ENCODE measurements at places on chromosomes 3 and 15. TPM values are rescaled to one million over a fixed set of nuclear protein-coding genes. Genes with fewer than 3 reads are reported as not detected.

- no peak for DNase-seq
These were observed 9.3 kb downstream of the RFTN1 start for GRCh38 chr3:16504242-16504641.

DNA sequence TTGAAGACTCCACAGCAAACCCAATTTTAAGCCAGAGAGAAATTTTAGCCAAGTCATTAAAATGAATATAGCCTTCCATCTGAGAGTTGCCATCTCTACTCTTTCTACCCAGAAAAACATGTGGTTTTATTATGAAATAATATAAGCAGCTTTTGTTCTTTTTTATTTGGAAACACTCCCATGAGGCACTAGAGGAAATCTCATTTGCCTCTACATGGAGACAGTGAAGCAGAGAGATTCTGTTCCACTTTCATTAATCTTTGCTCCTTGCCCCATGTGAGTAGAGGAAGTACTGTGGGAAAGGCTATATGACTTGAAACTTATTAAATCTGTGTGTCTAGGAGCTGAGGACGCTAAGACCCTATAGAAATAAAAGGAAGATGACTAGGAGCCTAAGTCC, 111.1 kb downstream of the P3H2 start:
- DNase-seq, result no peak

- peak; percentile 30 for DNase-seq
These were observed 22.3 kb upstream of the IL1RAP start for GRCh38 chr3:190491533-190492054.

- no peak for DNase-seq
These were observed 68.0 kb upstream of the TRPM1 start for GRCh38 chr15:31169558-31169957.

DNA sequence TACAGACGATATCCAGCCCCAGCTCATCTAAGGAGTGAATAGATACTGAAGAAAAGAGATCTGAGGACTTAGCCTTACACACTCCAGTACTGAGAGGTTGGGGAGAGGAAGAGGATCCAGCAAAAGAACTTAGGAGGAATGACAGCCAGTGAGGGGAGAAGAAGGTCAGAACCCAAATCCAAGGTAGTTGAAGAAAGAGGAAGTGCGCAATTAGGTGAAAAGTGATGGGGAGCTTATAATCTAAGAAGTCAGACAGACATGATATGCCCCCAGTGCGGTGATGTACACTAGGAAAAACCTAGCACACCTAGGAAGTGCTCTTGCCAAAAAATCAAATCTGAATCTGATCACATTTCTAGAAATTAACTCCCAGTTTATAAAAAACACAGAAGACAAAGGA, 20.6 kb downstream of the ENTPD3 start:
- DNase-seq, result no peak

- no peak for DNase-seq
These were observed 149.2 kb upstream of the MITF start for GRCh38 chr3:69590111-69590510.

GRCh38 chr3:52896151-52896550, 1.2 kb downstream of the STIMATE start:
- no peak for DNase-seq

- DNase-seq, result peak; percentile 68
These were observed 165.2 kb upstream of the UMPS start for GRCh38 chr3:124565013-124565412.

DNA sequence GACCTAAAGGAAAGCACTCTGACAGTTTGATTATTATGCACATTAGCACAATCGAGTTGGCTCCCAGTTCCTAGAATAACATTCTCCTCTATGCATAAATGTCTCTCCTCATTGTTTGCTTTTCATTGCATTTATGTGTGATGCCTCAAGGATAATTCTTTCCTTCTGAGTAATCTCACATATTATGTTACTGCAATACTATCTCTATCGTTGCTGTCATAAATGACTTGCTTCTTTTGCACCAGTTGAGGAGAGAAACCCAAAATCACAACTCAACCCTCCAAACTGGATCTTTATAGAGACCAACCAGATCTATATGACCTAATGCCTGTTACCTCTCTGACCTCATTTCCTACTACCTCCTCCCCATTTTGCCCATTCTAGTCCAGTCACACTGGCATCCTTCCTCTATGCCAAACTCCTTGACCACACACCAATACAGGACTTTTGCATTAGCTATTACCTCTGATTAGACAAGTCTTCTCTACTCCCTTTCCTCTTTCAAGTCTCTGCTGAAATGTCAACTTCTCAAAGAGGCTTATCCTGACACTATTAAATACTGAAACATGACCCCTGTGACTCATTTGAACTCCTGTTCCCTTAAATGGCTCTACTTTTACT, 1026.0 kb downstream of the TUSC7 start:
- DNase-seq, result no peak

DNA sequence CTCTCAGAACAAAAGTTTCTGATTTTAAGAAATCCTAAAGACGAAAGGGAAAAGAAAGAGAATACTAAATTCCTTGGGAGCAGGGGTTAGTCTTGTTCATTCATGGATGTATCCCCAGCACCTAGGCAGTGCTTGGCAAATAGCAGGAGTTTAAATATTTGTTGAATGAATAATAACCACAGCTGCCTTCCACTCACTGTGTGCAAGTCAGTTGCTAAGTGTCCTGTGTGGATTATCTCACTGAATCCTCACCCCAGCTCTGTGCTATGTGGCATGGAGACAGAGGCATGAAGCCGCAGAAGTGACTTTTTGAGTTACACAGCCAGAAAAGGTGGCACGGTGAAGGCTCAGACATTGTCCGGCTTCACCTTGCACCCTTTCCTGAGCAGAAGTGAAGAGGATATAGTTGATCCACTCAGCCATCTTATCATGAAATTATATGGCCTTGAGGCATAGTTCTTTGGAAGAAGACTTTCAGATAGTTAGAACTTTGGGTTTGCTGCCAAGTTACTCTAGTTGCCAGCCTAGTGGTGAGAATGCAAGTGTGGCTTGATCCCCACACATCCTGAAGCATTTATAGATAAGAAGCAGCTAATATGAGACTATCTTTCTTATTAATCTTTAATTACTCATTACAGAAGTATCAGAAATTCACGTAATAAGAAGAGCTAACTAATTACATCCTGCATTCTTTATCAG, 355.5 kb downstream of the LRTM1 start:
- no peak for DNase-seq

- DNase-seq, result no peak
These were observed 54.9 kb upstream of the MYRIP start for GRCh38 chr3:39754549-39754948.

DNA sequence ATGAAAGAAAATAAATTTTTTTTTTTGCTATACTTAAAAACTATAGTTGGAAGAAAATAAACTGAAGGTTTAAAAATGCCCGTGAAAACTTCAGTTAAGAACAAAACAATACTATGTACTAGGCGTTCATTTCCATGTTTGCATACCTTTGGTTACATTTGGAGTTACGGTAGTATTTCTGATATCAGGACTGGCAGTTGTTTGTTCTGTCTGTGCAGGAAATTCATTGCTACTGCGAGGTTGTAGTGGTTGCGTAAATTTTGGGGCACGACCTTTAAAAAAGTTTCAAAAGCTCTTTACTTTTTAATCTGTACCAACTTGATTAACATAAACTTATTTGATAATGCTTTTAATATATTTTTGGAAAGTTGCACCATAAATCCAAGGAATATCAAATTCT, 47.9 kb downstream of the ST3GAL6 start:
- DNase-seq, result no peak

- no peak for DNase-seq
These were observed 113.0 kb downstream of the TBC1D5 start for GRCh38 chr3:17629400-17629799.

DNA sequence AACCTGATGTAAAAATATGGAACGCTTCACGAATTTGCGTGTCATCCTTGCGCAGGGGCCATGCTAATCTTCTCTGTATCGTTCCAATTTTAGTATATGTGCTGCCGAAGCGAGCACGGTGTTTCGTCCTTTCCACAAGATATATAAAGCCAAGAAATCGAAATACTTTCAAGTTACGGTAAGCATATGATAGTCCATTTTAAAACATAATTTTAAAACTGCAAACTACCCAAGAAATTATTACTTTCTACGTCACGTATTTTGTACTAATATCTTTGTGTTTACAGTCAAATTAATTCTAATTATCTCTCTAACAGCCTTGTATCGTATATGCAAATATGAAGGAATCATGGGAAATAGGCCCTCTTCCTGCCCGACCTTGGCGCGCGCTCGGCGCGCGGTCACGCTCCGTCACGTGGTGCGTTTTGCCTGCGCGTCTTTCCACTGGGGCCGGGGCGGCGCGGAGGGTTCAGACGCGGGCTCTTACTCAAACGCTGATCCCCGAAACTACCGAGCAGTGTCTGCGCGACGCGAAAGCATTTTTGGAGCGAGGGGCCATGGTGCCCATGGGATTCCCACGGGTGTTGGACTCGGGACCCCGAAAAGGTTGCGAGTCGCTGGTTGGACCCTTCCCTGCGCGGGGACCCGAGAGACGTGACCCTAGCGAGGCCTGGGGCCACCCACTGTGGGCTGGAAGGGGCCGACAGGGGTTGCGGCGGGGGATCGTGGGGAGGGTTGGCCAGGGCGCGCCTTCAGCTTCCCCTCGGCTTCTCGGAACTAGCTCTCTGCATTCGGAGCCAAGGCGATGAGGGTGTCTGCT, at the start of gene RNU6-1:
Gene RNU6-1 (minus strand): TSS at position 117 of the 820 bp plus-strand sequence.
- peak; percentile 94 for DNase-seq

DNA sequence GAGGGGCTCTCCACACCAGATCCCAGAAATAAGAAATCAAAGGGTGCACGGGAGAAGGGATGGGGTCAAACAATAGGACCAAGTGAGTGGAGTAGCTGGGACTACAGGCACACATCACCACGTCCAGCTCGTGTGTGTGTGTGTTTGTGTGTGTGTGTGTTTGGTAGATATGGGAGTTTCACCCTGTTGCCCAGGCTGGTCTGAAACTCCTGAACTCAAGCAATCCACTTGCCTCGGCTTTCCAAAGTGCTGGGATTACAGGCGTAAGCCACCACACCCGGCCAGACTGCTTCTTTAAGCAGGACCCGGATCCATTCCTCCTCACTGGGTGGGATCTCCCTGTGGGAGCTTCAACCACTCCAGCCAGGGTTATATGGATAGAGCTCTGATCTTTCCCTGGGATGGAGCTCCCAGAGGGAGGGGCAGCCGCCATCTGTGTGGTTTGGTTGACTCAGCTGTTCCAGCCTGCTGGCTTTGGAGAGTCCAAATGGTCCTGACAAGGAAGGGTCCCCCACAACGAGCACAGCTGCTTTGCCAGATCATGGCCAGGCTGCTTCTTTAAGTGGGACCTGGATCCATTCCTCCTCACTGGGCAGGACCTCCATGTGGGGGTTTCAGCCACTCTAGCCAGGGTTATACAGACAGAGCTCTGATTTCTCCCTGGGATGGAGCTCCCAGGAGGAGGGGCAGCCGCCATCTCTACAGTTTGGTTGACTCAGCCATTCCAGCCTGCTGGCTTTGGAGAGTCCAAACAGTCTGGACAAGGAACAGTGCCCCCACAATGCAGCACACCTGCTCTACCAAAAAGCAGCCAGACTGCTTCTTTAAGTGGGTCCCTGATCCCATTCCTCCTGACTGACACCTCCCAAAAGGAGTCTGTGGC, 9.1 kb upstream of the AVEN start:
- no peak for DNase-seq

GRCh38 chr3:147397155-147397874, 9.0 kb downstream of the ZIC4 start:
- DNase-seq, result no peak

DNA sequence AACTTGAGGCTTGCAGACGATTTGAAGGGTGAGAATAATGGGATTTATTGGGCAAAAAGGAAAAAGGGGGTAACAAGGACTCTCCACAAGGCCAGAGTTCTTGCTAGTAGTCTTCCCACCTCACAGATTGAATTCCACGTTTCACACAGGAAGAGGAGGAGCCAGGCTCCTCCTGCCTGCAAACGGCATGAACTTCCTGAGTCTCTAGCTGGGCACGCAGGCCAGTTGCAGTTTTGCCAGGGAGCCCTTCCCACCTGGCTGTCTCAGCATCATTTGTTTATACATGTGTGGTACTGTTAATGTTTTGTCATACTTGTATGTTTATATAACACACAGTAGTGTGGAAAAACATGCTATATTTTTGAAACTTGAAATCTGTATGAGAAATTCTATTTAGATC, 155.0 kb downstream of the NLGN1 start:
- DNase-seq, result no peak

GRCh38 chr3:141305436-141305835, 62.9 kb upstream of the ZBTB38 start:
- DNase-seq, result peak; percentile 40

DNA sequence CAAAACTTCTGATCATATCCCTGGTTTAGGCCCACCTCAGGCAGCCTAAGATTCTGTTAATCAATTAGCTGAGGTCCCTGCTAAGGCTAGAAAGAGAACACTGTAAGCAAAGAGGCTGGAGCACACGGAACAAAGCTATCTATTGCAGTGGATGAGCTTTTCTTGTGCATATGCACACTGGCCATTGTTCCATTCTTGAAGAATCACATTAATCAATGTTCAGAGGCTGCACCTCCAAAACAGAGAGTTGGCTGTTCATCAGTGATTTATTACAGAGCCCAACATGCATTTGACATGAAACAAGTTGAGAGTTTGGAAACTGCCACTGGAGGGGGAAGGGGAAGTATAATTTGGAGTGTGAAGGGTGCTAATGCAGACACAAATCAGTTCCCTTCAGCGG, 873.0 kb downstream of the ROBO1 start:
- no peak for DNase-seq

The KLHL6 gene
- 82.3 TPM for total RNA-seq

The CASR gene
- not detected for total RNA-seq

The GOLGA6D gene
- not detected for total RNA-seq

The SLCO3A1 gene
- total RNA-seq, result 3.3 TPM

The SPCS1 gene
- 118 TPM for total RNA-seq

The TIPARP gene
- 17.1 TPM for total RNA-seq
